ENCODE measurements at places on chromosomes 5 and 9.

- DNase-seq, result no peak
Measured at GRCh38 chr5:439636-440035, 3.3 kb upstream of the EXOC3 start.

- no peak for DNase-seq
Measured at GRCh38 chr5:72252574-72253155, 67.4 kb downstream of the MRPS27 start.

- no peak for DNase-seq
Measured at GRCh38 chr9:4318741-4319140, 18.9 kb upstream of the GLIS3 start.

GRCh38 chr9:89526667-89527066, 28.8 kb upstream of the SEMA4D start:
- no peak for DNase-seq

DNA sequence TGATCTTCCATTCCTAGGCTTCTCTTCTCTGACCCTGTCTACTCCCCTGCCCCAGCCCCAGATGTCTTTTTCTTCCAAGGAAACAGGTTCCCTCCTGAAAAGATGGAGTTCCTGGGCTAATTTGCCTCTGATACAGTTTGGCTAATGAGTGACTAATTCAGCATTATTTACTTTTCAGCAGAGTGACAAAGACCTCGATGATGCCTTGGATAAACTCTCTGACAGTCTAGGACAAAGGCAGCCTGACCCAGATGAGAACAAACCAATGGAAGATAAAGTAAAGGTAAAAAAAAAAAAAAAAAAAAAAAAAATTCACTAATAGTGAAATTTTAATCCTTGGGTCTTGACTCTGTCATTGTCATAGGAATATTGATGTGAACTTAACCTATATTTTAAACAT, 42.7 kb downstream of the ERAP1 start:
- DNase-seq, result no peak

DNA sequence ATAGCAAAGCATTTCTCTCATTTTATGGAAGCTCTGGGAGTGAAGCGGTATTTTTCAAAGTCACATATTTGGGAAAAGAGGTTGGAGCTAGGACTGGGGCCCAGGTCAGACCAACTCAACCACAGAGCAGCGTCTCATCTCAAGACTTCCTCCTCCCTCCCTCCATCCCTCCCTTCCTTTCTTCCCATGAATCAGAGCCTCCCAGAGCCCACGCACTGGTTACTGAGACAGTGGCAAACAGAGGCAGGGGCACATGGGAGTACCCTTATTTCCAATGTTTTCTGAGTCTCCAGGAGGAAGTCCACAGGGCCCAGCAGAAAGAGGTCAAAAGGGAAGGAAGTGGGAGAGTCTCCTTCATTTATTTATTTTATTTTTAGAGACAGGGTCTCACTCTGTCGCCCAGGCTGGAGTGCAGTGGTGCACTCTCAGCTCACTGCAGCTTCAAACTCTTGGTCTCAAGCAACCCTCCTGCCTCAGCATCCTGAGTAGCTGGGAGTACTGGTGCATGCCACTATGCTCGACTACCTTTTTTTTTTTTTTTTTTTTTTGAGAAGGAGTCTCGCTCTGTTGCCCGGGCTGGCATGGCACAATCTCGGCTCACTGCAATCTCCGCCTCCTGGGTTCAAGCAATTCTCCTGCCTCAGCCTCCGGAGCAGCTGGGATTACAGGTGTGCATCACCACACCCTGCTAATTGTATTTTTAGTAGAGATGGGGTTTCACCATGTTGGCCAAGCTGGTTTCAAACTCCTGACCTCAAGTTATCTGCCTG, 52.5 kb upstream of the CDKN2AIPNL start:
- no peak for DNase-seq

DNA sequence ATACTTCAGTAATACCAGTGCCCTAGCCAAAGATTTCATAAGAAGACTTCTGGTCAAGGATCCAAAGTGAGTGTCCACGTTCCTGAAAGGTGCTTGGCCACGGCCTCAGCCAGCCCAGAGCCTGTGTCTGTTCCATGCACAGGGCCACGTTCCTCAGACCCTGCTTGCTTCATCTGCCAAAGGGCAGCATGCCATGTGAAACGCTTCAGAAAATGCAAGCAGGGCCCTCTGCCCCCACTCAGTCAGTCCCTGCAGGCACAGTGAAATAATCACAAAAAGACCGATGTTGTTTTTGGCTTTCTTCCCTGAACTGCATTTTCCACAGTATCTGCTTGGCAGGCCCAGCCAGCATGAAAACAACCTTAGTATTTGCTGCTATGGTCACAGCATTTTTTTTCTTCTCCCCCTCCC, 85.5 kb upstream of the CTSL start:
- no peak for DNase-seq

DNA sequence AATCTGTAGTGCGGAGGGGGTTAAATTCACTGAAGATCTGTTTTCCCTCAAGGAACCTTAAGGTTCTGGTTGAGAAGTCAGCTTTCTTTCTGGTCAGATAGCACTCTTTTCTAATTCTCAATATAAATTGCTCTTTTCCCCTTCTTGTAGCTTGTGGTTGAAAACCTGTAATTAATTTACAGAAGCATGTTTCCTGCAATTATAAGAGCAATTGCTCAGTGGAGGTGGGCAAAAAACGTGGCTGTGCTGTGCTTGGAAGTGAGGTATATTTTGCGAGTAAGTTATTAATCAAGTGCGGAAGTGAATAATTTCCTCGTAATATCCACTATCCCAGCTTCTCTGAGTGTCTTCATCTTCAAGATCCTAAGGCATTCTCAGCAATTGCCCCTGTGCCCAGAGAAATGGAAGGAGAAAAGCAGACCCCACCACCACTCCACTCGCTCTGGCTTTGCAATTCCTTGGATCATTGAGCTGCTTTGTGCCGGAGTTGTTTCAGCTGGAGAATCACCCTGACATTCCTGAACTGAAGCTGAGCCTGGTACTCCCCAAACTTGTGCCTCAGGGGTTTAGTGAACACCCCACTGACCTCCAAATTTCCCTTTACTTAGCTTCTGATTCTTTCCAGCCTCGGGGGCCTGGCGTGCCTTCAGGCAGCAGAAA, 140.6 kb downstream of the LRRC70 start:
- DNase-seq, result no peak

DNA sequence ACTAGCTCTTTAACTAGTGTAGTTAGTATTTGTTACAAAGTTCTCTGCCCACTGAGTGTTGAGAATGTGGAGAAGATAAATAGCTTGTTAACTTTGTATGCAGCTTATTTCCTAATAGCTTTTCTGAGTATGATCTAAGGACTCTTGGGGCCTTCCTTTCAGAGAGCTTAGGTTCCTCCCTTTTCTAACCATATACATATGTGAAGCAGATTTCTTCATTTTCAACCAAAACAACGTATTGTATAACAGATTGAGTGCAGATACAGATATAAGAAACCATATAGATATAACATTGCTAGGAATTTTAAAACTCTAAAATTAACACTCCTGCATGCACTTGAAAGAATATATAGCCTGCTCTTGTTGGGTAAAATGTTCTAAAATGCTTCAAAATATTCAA, 70.4 kb downstream of the SCAMP1 start:
- no peak for DNase-seq

DNA sequence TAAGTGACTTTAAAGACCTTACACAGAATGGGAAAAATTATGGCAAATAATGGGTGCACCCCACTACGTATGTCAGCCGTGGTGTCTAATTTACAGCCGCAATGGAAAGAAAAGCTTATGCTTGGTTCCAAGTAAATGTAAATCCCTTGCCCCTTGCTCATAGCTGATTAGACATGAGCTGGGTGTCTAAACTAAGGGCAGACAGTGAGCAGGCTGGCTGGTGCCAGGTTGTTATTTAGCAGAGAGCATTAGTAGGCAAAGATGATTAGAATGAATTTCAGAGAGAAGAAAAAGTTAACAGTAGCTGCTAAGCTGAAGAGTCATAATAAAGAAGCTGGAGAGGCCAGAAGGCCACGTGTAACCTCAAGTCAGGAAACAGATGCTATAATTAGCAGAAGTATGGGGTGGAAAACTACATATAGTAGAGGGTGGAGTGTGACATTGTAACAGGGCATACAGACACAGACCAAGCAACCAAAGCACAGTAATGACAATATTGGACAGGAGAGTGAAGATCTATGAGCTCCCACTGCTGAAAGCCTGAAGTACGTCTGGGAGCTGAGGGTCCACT, 257.7 kb downstream of the MCTP1 start:
- no peak for DNase-seq

GRCh38 chr5:74156728-74157383, 483.7 kb downstream of the ENC1 start:
- no peak for DNase-seq

DNA sequence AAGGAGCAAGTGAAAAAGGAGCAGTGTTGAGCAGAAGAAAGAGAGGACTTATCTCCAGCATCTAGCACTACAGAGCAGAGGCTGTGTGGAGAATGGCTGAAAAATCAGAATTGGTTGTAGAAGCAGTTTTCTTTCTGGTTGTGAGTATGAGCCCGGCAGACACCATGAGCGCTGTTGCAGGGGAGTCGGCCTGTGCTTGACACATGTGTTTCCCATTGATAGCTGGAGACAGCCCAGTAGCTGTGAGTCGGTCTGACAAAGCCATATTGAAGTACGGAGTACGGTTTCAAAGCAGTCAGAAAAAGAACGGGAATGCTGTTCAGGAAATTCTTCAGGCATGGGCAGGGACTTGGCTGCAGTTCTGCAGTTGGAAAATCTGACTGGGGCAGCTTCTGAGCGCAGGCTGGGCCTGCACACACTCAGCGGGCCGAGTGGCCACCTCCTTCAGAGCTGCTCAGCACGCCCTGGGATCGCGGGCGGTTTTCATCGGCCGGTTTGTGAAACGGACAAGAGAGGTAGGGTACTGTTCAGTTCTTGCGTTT, at the start of gene SGCD:
TSS of gene SGCD (plus strand) at position 447 of the 542 bp plus-strand sequence.
- DNase-seq, result no peak

DNA sequence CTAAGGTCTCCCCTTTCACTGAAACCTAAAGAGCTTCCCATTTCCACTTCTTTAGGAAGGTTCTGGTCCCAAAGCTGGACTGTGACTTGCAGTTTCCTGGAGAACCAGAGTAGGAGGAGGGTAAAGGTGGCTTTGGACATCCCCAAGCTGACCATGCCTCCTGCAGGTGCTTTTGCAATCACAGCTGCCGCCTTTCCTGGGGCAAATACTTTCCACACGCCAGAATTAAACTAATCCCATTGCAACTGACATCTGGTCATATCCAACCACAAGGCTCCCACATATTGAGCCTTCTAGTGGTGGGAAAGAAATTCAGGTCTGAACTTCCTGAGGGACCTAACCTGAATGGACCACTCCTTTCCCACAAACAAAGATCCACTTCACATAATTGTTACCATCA, 92.7 kb downstream of the NRG2 start:
- DNase-seq, result no peak

- DNase-seq, result no peak
Measured at GRCh38 chr5:116640236-116640635, 65.6 kb upstream of the SEMA6A start.

DNA sequence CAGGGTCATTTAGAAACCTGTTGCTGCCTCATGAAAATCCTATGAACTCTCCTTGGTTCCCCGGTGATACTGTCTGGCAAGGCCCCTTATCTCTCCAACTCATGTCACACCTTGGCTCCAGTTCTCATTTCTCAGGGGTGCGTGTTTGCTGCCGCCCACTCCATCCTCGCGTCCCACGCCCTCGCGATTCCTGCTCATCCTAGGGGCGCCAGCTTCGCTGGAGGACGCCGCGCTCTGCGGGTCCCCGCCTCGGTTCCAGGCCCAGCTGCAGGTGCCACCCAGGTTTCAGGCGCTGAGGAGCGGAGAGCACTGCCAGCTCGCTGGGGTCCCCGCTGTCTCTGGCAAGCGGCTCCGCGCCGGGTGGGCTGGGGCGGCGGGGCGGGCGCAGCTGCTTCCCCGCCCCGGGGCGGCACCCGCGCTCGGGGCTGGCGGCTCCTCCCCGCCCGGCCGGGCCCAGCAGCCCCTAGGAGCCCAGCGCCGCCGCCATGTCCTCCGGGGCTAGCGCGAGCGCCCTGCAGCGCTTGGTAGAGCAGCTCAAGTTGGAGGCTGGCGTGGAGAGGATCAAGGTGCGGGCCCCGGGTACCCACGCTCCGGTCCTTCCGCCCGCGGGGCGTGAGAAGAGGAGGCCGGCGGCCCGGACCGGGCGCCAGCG, at the start of gene GNG10:
TSS of gene GNG10 (plus strand) at position 456 of the 652 bp plus-strand sequence. CDS start at position 486, 30 bp downstream.
- peak; percentile 87 for DNase-seq

DNA sequence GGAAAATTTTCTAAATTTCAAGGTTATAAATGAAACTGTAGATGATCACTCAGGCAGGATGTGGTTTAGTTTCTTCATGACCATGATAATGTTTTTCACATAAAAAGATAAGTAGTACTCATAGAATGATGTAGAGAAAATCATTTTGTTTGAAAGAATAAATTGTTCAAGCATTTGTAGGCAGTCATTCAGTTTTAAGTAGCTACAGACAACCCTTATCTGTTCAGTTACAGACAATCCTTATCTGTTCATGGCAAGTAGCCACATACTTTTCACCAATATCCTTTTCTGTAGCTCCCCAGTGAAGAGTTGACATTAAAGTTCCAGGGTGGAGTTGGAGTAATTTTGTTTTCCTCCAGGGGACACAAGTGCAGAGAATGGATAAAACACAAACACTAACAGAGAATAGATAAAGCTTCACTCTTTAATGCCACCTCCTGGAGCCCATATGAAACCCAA, 278.1 kb upstream of the TNC start:
- no peak for DNase-seq

All from GM12892 (cell line).